Hypothalamus (tissue), 51 donors: ENCODE measurements at places on chromosomes 3 and 15.

DNA sequence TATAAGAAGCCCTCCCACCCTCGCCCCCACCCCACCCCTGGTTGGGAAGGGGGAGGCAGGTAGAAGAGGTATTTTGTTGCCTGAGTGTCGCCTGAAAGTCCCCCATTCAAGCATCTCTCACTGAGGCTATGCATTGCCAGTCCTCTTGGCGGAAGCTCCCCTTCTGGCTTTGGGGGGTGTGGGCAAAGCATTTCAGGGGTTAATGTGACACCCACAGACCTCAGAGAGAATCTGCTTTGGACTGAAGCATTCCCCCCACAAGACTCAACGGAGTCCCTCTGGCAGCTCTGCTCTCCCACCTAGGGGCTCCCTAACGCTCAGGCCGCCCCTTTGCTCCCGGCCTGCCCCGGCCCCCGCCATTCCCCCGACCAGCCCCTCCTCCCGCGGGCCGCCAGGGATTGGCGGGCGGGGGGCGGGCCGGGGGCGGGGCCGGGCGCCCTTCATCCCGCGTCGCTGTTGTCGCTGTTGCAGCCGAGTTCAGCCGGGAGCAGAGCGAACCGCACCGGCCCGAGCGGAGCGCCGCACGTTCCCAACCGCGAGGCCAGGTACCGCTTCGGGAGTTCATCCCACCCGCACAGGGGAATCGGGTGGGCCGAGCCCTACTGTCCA lies at the start of gene SLC38A3:
Gene SLC38A3, plus strand, starts transcription at position 468 of the 609 bp plus-strand sequence. CDS start 8,929 bp downstream, outside the sequence.
- DNase-seq = no peak

DNA sequence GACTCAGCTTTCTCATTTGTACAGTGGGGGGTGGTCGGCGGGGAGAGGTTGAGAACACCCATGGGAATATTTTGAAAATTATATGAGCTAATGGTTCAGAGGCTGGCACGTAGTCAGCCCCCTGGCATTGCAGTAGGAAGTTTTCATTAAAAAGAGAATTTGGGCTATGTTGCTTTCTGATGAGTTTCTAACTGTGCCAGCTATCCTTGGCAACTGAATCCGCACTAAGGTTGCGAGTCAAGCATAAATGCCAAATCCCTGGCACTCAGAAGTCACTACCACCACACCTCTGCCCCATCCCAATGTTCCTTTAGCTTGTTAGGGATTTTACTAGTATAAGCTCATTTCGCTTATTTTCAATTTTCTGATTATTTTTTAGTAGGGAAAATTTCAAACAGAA lies 91.6 kb downstream of the DNASE1L3 start:
- DNase-seq = no peak

GRCh38 chr3:48194446-48195071 lies 6.3 kb upstream of the CDC25A start:
- peak; percentile 28 for DNase-seq

DNA sequence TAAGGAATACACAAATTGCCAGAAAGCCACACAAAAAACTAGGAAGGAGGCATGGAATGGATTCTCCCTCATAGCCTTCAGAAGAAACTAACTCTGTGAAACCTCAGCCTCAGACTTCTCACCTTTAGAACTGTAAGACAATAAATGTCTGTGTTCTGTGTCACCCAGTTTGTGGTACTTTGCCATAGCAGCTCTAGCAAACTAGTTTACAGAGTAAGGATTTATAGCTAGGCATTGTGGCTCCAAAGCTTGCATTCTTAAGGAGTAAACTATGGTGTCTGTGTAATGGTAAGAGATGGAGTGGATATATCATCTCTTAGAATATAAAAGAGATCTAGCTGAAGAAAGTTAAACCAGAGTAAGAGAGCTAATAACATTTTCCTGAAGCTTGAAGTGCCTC lies 18.9 kb downstream of the EPHA6 start:
- no peak for DNase-seq

- no peak for DNase-seq
Observed at GRCh38 chr3:124363476-124363875, 366.8 kb upstream of the UMPS start.

- DNase-seq = no peak
Observed at GRCh38 chr15:24985224-24985623, 30.4 kb downstream of the SNRPN start.
